ENCODE measurements at places on chromosomes 4 and X.

GRCh38 chr4:53376900-53377299, 541 bp upstream of the FIP1L1 start:
- DNase-seq = no peak

GRCh38 chr4:173522951-173523395, 7.1 kb downstream of the HAND2 start:
- no peak for DNase-seq

- DNase-seq = no peak
Measured at GRCh38 chr4:55730280-55730931, 89.2 kb upstream of the EXOC1L start.

DNA sequence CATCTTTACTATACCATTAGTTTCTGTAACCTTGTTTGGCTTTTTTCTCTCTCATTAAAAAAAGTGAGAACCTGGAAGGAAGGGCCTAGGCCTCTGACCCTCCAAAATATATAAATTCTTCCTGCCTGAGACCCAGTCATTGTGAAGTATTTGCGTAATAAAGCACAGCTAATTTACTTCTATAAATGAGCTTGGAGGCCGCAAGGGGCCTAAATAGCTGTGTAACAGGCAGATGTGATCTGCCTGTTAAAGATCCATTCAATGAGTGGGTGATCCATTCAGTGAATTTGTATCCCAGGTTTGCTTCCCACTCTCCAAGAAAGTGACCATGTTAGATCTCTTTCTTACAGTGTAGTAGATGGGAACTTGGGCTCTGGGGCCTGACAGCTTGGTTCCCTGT, 595 bp upstream of the PYURF start:
- DNase-seq = no peak

GRCh38 chrX:145843146-145843904, 25.7 kb downstream of the SLITRK2 start:
- no peak for DNase-seq

DNA sequence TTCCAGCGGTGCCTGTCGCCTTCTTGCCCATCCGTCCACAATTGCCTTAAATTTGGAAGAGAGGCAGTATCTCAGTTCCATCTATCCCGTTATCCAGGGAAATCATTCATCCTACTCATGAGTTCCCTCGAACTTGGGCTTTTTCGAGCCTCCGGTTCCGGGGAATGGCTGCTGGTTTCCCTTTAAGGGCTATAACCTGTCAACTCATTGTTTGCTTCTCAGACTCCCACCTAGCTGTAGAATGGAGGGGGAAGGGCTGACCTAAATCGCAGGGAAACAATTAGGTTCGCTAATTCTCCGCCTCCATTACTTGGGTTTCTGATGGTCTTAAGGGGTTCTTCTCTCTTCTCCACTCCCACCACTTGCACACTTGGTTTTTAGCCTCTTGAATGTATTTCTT, 1.2 kb downstream of the UCHL1 start:
- no peak for DNase-seq

DNA sequence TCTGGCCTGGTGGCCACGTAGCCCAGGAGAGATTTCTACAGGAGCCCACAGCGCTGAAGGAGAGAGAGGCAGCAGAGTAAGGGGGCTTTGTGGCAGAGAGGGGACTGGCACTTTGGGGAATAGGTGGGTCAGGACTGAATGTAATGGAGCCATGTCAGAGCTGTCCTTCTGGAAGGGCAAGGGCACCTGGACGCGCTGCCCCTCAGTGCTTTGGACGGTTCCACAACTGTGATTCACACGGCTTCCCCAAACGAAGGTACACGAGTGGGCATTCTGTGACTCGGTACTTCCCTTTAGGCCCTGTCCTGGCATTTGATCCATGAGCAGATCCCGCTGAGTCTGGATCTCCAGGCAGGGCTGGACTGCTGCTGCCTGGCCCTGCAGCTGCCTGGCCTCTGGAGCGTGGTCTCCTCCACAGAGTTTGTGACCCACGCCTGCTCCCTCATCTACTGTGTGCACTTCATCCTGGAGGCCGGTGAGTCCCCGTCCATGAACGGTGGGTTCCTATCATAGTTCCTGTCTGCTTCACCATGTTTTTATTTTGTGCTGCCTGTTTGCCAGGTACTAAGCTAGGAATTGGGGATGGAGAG, 35.2 kb upstream of the MSANTD1 start:
- no peak for DNase-seq

- DNase-seq = no peak
Measured at GRCh38 chr4:110414561-110414920, 61.4 kb upstream of the ENPEP start.

DNA sequence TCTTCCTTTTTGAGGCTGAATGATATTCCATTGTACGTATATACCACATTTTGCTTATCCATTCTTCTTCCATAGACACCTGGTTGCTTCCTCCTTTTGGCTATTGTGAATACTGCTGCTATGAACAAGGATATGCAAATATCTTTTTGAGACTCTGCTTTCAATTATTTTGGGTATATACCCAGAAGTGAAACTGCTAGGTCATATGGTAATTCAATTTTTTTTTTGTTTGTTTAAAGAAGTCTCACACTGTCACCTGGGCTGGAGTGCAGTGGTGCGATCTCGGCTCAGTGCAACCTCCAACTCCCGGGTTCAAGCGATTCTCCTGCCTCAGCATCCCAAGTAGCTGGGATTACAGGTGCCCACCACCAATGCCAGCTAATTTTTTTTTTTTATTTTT, 75.3 kb downstream of the METTL14 start:
- DNase-seq = no peak
